ENCODE measurements at places on chromosomes 2 and 18.

DNA sequence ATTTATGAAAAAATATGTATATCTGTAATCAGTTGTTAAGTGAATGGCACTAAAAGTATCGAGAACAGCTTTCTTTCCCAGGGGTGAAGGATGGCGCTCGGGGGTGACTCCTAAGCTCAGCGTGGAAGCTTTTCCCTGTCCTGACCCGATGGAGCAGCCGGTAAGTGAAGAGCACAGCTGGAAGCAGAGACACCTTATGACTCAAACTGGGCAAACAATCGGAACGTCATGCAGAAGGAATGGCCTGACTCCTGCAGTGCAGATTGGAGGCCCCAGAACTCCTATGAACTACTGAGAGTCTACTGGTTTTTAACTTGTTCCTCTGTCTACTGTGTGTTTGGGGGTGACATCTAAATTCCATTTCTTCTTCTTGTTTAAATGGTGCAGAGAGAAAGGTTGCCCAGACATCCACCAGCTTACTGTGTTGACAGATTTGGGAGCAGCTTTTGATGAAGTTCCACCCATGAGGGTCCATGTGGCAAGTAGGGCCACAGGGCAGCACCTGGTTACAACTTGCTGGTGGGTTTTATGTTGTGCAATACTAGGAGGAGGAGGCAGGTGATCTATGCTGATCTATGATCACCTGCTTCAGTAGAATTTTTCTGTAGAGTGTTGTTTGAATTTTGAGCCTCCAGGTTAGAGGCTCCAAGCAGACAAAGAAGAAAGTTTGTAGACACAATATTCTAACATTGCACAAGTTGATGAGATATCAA, 52.8 kb upstream of the TMEM182 start:
- no peak for DNase-seq

- no peak for DNase-seq
Observed at GRCh38 chr2:172791953-172792352, 56.3 kb downstream of the RAPGEF4 start.

GRCh38 chr18:35141077-35141476, 99.8 kb upstream of the ZNF397 start:
- DNase-seq: no peak

DNA sequence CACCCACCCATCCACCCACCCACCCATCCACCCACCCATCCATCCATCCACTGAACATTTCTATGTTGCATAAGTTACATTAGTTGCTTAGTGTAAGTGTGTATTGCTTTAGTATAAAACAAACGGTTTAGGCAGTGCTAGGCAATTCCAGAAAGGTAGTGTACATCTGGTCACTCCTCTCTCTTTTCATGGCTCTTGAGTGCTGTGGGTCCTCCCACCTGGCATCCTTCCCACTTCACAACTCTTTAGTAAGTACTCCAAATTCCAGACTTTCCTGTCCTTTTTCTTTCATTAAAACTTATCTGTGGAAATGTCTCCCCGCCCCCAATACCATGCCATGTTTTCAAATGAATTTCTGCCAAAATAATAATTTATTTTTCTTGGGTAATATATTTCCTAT, 122.5 kb downstream of the PLEKHM3 start:
- DNase-seq: no peak

GRCh38 chr2:18066894-18067293, 188.4 kb downstream of the KCNS3 start:
- no peak for DNase-seq

DNA sequence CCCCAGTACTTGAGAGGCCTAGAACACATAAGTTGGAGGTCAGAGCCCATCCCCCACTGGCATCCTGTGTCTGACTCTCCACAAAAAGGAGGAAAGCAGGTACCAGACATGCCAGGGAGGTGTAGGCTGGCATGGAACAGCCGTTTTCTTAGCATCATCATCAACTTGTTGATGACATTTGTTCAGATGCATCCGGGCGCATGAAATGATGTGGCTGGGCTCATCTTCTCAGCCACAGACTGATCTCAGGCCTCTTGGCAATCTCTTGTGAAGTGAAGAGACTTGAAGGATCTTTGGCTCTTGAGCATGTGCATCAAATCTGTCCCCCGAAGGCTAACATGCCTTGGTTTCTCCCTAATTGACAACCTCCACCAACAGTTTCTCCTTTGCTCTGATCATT, 243.3 kb downstream of the TSN start:
- DNase-seq: no peak

GRCh38 chr2:36411962-36412444, 56.4 kb downstream of the CRIM1 start:
- no peak for DNase-seq

GRCh38 chr18:62384068-62384467, 59.0 kb downstream of the TNFRSF11A start:
- no peak for DNase-seq

Data from substantia nigra (tissue), 51 donors.